ENCODE measurements at places on chromosomes 13 and 19.

- no peak for DNase-seq
These were observed 4.0 kb downstream of the GNA11 start for GRCh38 chr19:3098141-3098514.

DNA sequence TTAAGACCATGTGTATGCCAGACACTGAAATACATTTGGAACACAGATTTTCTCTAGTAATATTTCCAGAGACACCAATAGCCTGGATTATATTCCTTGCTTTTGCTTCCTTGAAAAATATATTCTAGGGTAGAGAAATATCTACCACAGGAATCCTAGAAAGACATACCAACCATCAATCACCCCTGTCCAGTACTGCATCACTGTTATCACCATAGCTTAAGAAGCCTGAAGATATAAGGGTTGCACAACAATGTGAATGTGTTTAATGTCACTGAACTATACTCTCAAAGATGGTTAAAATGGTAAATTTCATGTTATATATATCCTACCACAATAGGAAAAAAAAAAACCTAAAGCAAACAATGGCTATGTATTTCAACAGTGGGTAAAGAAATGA lies 163.6 kb downstream of the DIAPH3 start:
- DNase-seq = no peak

GRCh38 chr19:6273701-6274601 lies 5.8 kb downstream of the MLLT1 start:
- no peak for DNase-seq

GRCh38 chr13:60642552-60642951 lies 245.5 kb downstream of the TDRD3 start:
- DNase-seq = no peak

GRCh38 chr19:17778251-17778967 lies 16.5 kb upstream of the B3GNT3 start:
- DNase-seq = peak; percentile 22

GRCh38 chr13:52428295-52428694 lies 22.1 kb downstream of the VPS36 start:
- DNase-seq = no peak

DNA sequence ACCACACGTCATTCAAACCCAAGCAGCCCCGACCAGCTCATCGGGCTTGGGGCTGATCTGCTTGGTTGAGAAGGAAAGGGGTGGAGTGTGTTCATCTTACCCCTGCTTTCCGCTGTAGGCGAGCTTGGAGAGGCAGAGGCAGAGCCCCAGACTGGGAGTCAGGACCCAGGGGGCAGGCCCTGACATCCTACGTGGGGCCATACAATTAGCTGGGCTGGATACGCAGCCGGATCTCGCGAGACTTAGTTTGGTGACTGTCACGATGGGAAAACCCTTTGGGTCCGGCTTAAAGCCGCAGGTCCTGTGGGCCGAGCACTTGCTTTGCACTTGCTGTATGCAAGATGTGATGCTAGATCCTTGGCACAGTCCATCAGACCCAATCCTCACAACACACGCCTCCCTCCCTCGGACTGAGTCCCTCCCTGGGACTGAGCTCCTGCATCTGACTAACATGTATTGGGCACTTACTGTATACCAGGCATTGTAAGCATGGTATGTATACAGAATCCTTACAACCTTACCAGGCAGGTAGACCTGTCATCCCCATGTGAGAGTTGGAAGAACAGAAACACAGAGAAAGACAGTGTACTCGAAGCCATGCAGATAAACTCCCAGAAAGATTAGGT lies 3.7 kb downstream of the CEACAM16 start:
- DNase-seq = no peak

- DNase-seq = no peak
These were observed 1397.4 kb upstream of the SPRY2 start for GRCh38 chr13:81738364-81738763.

- no peak for DNase-seq
These were observed 240.3 kb downstream of the DCT start for GRCh38 chr13:94239135-94239534.

DNA sequence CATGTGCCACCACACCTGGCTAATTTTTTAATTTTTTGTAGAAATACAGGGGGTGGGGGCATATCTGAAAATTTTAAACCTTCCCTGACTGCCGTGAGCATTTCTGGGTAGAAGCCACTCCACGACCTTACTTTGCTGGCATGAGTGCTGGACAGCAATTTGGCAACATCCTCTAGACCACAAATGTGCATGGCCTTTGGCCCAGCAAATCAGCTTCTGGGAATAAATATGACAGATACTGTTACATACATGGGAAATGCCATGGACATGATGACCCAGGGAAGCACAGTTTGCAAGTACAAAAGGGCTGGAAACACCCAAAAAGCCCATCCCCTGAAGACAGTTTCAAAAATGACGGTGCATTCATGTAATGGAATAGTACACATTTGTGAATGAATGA lies 3.2 kb upstream of the PVR start:
- DNase-seq = no peak

DNA sequence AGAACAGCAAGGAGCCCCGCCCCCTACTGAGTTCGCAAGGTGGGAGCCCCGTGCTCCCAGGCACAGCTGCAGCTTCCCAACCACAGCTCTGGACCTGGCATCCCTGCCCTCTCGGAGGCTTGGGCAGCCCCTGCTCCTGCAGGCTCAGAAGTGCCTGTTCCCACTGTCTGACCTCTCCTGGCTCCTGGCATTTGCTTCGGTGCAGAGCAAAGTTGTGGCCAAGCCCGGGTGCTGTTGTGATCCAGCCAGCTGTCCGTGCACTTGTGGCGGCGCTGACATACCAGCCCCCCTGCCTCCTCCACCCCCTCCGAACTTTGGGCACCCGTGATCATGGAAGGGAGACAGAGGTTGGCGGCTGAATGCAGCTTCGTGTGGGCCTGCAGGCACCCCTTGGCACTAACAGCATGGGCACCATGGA lies 1386.8 kb downstream of the PCDH9 start:
- DNase-seq = no peak

DNA sequence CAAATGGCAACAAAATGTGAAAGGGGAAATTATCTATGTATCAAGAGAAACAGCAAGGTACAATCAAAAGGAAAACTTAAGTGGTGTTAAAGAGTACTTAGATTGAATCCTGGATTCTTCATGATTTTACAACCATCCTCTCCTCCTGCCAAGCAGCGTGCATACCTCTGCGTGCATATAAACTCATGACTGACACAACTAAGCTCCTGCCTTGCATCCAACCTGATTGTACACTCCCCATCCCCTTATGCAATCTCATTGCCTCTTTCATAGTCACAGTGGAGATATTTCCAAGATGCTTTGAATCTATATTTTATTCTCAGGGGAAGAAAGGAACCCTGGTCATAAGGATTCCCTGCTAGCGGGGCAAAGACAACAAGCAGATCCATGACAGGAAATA lies 499.9 kb downstream of the KCTD12 start:
- no peak for DNase-seq

- no peak for DNase-seq
These were observed 11.0 kb upstream of the ACOD1 start for GRCh38 chr13:76937281-76937820.

DNA sequence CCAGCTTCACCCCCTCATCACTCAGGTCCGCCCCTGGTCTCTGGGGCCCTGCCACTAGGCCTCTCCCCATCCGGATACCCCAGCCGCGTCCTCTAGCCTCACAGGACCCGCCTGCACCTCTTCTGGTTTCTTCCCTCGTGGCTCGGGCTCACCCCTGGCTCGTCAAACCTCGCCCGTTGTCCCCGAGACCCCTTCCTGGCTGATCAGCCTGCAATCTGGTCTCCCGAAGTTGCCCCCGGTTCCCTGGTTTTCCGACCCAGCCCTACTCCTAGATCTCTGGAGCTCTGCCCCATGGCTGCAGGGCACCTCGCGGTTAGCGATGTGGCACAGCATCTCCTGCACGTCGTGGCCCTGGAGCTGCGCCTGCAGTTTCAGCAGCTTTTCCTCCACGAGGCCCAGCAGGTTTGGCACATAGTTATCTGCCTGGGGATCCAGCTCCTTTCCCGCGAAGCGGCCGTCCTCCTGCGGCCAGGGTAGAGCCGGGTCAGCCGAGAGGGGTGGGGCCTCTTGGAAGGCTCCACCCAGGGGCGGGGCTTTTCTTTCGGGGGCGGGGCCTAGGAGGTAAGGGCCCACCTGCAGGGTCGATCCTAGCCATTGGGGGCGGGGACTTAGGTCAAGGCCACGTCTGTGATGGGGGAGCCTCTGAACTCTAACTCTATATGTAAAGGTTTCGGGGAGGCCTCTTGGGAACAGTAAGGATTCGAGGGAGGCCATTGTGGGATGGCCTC lies 2.4 kb upstream of the RGL3 start:
- peak; percentile 32 for DNase-seq

- no peak for DNase-seq
These were observed 289.4 kb upstream of the MIR17HG start for GRCh38 chr13:91058066-91058465.

DNA sequence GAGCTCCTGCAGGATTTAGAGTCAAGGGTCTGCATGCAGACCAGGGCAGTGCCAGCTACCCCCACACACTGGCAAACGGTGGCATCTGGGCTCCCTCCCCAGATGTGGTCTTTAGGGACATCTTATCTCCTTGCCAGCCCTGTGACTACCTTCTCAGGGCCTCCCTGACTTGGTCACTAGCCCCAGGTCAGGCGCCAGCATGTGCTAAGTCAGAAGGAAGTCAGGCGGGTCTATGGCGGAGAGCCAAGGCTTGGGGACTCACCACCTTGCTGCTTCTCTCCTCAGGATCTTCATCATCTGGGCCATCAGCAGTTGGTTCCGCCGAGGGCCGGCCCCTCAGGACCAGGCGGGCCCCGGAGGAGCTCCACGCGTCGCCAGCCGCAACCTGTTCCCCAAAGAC lies 17.6 kb downstream of the CLPTM1 start:
- no peak for DNase-seq

Data from activated gamma-delta T cell treated with Interleukin-2 at 50 U/mL for 16 hours (primary cell).